ENCODE measurements at places on chromosomes 12 and 14.

GRCh38 chr14:103518422-103519042, 4.1 kb downstream of the CKB start:
- DNase-seq = no peak

- no peak for DNase-seq
Observed at GRCh38 chr12:131362291-131363211, 348.3 kb upstream of the SFSWAP start.

- DNase-seq = peak; percentile 40
Observed at GRCh38 chr12:52903285-52903854, 1.5 kb downstream of the KRT8 start.

DNA sequence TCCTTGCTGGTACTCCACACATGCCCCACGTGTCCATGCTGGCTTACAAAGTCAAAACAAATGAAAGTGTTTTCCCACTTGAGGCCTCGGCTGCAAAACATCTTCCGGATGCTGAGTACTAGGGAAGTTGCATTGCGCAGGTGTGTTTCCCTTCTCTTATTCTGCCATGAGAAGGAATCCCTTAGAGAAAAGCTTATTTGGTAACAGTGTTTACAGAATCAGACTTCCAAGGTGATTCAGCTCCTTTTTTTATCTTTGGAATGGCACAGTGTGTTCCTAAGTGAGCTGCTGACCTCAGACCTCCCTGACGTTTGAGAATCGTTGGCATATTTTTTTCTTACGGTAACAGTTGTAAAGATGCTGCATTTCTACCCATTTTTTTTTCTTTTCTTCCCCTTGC, 211.3 kb downstream of the ESR2 start:
- no peak for DNase-seq

- DNase-seq = peak; percentile 45
Observed at GRCh38 chr14:33848706-33849454, 102.0 kb downstream of the EGLN3 start.

DNA sequence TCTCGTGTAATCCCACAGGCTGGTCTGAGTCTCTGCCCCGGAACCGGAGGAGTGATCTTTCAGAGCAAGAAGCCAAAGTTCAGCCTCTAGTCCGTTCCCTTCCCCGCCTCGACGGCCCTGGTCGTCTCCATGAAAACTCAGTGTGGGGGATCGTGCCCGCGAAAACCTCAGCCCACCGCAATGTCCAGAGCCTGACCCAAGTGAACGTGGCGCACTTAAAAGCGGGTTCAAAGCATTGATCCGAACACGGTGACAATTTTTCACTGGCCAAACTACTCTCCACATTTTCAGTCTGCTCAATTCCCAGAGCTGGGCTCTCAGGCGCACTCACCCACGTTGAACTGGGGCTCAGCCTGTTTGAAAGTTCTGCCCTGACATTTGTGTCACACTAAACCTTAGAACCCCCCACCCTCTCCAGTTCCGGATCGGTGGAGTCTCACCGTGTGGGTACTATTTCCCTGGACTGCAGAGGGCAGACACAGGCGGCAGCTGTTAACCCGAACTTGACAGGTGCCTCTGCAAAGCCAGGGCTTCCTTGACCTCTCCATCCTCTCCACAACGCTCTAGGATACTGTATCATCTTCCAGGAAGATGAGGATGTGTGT, 886 bp upstream of the PRICKLE1 start:
- no peak for DNase-seq

DNA sequence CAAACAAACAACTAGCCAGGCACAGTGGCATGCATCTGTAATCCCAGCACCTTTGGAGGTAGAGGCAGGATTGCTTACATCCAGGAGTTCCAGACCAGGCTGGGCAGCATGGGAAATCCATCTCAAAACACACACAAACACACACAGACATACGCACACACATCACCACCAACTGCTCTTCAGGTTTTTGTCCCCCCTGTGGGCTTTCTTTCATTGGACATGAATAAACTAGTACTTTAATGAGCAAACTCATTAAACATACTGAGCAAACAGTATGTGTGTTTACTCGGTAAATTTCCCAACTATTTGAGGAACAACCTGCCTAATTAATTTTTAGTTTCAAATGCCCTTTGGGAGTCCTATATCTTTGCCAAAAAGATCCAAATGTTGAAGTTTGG, 10.1 kb upstream of the RASSF3 start:
- DNase-seq = no peak

DNA sequence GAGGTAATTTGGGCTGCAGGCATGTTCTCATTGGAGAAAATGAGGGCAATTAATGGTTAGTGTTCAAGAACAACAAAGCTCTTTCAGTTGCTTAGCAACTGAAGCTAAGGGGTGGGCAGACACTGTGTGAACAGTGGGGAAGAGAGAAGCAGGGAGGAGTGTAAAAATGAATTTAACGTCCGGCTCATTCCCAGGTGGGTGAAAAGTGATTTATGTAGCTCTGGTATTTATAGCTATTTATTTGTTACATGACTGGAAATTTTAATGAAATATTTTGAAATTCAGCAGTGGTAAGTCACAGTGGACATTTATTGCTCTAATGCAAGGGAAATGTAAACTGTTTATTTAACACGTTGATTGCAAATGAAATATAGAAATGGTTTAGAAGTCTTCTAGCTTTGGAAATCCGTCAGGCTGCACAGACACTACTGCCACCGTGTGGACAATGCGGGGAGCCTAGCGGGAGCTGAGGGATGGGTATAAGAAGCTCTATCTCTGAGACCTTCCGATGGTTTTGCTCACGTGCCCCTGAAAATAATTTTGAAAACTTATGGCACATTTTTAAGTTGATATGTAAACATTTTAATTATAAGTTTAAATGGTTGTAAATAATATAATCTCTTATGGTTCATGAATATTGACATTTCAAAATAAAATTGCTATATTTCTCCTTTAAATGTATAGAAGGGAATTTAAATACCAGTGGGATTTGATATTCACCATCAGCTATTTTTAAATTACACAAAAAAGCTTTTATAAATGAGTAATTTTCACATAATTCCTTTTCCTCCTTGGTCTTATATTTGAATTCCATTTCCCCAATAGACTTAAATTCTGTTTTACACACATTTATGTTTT, 54.4 kb downstream of the E2F7 start:
- DNase-seq = peak; percentile 76

DNA sequence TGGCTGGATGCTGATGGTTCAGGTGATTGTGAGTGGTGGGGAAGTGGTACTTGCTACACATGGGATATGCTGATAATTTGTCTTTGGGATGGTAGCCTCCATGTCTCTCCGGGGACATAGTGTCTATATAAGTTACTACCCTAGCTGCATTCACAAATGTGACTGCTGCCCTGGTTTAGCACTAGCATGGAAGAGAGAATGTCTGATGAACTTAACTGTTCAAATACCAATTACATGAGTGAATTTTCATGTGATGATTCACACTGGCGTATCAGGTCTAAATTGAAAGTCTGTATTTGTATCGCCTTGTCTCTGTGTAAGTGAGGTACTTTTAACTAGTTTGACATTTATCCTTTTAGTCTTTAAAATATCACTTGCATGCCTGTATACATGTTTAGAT, 34.4 kb downstream of the ATF7IP start:
- no peak for DNase-seq

DNA sequence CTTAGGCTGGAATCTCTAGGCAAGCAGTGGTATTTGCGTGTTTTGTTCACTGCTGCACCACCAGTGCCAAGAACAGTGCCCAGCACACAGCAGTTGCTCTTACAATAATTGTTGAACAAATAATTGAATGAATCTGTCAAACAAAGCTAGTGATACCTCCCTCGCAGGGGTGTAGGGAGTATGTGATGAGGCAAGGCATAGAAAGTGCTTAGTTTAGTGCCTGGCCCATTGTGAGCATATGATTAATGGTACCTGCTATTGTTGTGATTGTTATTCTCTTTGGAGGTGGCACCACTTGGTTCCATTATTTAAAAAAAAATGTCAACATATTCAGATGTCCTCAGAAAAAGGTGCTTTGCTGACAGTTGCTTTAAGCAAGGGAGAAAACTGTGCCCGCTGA, 210.1 kb upstream of the TBX3 start:
- DNase-seq = no peak

- no peak for DNase-seq
Observed at GRCh38 chr14:42469637-42470426, 863.2 kb downstream of the LRFN5 start.

DNA sequence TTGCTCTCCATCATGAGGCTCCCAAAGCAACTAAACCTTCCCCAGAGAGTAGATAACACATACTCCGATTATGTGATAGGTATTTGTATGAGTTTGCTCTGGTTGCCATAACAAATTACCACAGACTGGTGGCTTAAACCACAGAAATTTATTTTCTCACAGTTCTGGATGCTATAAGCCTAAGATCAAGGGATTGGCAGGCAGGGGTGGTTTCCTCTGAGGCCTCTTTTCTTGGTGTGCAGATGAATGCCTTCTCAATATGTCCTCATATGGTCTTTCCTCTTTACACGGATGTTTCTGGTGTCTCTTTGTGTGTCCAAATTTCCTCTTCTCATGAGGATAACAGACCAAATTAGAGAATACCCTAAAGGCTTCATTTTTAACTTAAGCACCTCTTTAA, 285.8 kb upstream of the GRIP1 start:
- DNase-seq = no peak

DNA sequence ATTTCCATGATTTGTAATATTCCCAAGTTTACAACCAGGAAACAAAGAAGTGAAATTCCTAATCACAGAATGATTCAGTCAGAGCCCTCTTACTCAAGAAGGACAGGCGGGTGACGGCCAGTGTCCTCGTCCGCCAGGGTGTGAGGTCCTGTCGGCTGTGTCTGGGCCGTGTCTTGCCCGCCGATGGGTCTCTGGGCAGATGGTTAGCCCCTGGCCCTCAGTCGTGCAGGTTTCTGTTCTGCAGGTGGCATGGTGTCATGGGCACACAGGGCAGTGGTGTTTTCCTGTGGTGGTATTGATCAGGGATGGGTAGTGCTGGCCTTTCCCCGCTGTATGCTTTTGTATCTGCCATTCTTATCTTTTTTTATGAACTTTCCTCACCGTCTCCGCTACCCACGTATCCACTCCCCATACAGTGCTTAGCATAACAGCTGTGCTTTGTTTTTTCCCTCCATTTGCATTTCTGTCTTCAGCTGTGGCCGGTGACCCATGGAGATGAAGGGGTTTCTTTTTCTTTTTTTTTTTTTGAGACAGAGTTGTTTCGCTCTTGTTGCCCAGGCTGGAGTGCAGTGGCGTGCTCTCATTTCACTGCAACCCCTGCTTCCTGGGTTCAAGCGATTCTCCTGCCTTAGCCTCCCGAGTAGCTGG, 100.7 kb downstream of the TSPAN9 start:
- DNase-seq = no peak

DNA sequence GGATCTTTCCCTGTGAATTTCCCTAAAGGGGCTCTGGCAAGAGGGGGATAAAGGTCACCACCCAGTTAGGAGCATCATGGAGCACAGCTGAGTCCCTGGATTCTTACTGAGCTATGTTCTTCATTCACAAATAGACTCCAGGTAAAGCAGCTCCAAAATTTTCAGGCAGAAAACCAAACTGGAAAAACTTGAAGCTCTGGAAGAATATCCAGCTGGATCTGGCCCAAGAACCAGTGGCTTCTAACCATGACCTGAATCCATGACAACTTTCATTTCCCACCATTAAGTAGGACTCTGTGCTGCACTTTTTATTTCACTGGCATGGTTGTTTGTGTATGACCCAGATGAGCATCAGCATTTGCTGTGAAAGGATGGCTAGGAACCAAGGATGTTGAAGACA, 180.4 kb upstream of the FKBP4 start:
- no peak for DNase-seq

DNA sequence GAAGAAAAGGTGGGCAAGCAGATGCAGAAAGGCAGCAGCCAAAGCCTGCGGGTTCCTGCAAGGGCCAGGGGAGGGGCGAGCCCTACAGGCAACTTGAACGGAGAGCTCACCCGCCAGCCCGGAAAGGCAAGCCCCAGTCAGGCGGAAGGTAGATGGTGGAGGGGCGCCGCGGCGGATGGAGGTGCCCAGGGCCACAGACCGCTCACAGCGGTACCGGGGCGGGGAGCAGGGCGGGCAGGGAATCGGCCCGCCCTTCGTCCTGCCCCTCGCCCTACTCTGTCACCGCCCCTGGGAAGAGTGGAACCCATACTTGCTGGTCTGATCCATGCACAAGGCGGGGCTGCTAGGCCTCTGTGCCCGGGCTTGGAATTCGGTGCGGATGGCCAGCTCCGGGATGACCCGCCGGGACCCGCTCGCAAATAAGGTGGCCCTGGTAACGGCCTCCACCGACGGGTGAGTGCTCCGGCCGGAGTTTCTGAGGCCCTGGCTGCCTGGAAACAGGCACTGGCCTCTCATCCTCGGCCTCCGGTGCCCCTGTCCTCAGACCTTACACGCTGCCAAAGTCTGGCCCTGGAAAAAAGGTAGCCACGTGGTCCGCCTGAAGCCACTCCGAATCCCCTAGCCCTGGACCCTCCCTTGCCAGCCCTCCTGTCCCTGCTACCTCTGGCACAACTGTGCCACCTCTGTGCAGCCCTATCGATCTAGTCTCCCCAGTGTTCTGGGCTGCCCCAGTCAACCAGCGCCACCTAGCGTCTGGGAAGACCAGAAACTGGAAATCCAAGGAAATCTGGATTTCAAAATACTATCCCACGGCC, at the start of gene DHRS4:
DHRS4 (plus strand) TSS at position 307 of the 815 bp plus-strand sequence; CDS start at position 326, 19 bp downstream.
- peak; percentile 76 for DNase-seq

DNA sequence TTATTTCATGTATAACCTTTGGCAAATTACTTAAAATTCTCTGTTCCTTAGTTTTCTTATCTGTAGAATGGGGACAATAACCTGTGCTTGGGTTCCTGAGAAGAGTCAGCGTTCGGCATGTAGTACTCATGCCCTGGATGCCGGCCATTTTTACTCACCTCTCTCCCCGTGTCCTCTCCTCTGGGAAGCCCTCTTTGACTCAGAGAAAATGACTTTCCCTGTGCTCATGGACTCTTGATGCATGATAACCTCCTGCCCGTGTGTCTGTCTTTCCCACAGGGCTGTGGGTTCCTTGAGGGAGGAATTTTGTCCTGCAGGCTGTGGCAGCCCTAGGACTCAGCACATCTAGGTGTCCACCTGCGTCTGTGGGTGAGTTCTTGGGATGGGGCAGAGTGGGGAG, 5.8 kb upstream of the C1RL start:
- DNase-seq = no peak

DNA sequence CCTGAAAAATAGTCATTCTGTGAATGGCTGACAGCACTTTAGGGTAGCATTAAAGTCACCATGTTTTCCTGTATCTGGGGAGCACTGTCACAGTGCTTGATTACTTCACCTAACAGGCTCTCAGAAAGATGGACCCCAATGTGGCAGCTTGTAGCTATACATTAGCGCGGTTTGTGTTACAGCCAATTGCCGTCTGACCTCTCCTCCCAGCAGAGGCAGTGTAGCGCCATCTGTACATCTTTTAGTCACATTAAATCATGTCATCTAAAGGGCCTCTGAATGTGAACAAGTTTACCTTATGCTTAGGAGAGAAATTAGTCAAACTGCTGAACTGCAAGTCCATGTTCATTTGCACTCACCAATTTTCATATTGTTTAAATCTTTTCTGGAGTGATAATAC, 113.7 kb downstream of the LMO3 start:
- no peak for DNase-seq

DNA sequence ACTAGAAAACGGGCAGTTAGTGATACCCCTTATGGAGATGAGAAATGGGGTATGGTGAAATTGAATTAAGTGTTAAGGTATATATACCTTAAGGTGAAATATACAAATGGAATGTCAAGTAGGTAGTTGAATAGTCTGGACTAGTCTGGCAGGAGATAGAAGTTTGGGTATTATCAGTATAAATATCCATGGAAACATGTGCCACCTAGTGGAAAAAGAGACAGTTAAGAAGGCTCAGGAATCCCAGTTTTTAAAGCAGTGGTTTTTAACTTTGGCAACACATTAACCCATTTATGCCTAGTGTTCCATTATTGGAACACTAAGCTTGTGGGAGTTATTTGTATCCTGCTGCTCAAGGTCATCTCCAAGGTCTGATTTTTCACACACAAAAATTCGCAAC, 38.6 kb upstream of the TPH2 start:
- no peak for DNase-seq

Data from occipital lobe (tissue), 3 donors.